H54 (cell line): ENCODE measurements at places on chromosomes 6 and 20.

- no peak for DNase-seq
These were observed 653 bp downstream of the FRMD1 start for GRCh38 chr6:168078175-168078942.

DNA sequence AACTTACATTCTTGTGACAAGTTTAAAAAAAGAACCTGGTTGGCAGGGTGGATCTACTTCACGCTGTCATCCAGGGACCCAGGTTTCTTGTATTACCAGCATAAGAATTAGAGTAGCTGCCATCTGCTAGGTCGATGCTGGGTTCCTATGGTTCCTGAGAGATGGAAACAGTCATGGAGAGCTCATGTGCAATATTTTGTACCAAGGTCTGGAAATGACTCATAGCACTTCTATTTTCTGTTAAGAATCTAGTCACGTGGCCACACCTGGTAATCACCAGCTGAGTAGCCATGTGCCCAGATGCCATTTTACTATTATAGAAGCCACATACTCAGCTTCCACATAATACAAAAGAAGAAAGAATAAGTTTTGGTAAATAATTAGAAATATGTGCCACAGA lies 171.3 kb downstream of the CD83 start:
- DNase-seq: no peak

GRCh38 chr6:156849806-156850205 lies 72.6 kb downstream of the ARID1B start:
- no peak for DNase-seq

DNA sequence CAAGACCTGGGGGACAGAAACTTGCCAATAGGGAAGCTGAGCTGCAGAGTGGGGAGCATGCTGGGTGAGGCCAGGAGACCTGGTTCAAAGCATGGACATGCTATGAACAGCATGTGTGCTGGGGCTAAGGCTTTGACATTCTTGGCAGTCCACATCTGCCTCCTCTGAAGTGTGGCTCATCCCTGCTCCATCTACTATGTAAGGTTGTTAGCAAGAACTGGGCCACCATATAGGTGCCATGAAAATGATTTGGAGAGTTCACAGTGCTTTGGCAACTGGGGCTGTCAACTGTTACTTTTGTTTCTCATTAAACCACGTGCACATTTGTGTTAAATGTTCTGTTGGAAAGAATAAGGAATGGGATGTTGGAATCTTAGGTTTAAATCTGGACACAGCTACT lies 311.1 kb downstream of the CDC5L start:
- no peak for DNase-seq

DNA sequence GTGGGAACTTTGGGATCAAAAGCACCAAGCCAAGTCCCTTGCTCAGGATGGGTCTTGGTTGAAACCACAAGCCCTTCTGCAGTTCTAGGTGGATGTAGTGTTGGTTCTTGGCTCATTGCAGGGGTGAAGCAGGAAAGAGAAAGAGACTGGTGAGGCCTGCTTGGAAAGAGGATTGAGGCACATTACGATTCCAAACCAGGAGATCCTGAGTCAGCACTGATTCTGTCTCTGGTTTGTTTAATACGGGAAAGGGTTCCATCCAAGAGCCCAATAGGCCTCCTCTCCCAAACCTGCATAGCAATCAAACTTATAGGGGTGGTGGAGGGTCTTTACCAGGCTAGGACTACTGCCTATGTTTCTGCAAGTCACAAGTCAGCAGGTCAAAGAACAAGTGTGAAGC lies 24.3 kb downstream of the NSFL1C start:
- DNase-seq: no peak

GRCh38 chr20:9241721-9242427 lies 173.0 kb downstream of the PLCB4 start:
- DNase-seq: no peak

- no peak for DNase-seq
These were observed 369.4 kb downstream of the UTRN start for GRCh38 chr6:144654506-144654905.

DNA sequence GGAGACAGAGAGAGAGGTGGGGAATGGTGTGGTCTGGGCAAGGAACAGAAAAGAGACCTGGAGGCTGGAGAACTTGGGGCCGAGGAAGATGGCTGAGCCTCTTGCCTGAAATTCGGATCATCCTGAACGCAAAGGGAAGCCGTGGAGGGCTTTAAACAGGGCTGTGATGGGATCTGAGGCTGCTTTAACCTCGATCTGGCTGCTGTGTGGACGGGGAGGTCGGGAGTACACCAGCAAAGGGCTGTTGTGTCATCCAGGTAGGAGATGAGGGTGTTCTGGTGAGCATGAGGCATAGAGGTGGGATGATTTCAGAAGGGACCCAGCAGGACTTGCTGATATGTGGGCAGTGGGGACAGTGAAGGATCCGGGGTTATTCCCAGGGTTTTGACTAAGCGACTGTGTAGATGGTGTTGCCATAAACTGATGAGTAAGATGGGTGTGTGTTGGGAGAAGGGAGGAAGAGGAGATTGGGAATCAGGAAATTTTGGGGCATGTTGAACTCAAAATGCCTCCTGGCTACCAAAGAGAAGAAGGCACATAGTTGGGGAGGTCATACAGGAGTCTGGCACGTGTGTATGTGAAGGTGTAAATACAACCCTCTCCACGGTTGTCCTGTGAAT lies 158.5 kb downstream of the NFATC2 start:
- no peak for DNase-seq

DNA sequence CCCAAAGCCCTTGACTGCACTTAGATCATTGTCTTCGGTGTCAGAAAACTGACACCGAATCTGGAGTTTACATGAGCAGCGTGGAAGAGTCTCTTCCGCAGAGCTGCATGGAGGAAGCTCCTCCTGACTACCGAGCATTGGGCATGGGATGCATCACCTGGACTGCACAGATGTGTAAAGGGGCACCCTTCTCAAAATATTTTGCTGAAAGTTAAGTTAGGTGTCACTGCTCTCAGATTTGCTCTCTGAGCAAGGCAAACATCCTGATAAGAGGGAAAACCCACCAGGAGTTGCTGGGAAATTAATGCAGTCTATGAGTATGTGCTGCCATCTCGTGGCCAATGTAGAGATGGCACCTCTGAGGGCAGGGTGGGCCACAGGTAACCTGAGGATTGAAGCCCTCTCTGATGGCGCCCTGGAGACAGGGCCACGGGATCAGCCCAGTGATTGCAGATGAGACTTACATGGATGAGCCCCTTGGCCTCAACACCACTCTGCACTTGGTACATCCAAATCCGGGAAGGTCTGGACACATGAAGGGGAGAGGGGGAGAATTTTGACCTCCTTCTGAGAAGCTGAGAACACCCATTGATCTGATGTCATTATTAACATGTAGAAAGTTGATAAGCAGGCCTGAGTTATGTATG lies 129.9 kb downstream of the LPA start:
- DNase-seq: no peak

DNA sequence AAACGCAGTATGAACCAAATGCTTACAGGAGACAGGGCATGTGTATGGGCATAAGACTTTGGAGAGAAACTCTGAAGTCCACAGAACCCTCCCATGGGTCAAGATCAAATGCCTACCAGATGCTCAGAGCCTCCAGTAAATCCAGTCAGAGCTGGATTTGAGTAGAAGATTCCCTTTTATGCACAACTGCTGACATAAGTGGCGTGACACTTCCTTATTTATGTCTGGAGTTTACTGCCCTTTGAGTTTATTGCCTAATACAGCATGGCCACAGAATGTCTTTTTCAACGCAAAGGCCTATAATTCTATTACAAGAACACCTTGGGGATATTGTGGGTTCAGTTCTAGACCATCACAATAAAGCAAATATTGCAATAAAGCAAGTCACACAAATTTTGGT lies 220.0 kb upstream of the FOXQ1 start:
- no peak for DNase-seq

DNA sequence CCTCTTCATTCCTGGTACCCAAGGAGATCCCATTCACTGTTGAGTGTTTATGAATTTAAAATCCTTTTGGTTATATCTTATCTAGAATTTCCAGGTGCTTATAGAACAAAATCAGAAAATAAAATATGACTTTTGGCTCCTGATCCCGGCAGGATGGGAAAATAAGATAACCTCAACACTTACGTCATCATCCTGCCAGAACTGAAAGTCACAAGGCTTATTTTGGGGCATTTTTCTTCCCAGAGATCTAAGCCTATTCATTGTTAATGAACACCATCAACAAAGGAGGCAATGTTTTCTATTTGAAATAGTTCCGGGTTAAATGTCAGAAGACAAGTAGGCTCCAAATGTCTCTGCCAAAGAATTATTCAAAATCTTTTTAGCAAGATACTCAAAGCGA lies 580.6 kb downstream of the TFAP2A start:
- DNase-seq: no peak

DNA sequence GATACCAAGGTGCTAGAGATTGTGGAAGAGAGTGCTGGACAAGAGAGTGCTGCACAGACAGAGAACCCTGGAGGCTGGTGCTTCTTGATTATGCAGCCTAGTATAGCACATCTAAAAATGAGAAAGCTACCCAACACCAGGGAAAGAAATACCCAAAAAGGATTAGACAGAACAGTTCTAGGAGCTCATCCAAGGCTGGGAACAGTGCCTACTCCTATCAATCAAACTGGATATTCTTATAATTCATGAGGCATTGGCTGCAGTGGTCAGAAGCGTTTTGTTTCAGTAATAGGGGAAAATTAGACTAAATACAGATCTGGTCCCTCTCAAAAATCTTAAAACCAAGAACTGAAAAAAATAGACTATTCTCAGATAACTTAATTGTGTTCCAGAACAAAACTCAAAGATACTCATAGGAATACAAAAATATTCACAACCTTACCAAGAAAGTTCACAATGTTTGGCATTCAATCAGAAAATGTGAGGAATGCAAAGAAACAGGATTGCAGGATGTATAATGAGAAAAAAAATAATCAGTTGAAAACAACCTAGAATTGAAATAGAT lies 222.9 kb downstream of the EPHA7 start:
- DNase-seq: no peak

DNA sequence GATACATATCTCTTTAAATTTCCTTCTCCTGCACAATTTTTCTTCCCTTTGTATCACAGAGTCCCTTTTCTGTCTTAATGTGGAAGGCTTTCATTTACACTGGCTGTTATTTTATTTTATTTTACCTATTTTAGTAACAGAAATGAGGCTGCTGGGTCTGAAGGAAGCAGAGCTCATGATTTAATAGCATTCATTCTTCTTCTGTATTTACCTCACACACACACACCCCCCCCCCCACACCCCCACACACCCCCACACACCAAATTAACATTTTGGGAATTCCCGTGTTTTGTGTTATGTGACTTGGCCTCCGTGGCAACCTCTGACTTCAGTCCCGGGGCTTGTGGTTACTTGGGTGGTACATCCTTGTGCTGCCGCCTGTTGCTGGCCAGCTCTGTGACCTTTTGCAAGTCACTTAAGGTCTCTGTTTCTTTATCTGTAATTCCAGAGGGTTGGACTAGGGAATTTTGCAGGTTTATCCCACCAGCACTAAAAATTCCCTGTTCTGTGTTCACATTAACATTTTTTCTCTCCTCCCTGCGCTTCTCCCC lies 108.8 kb downstream of the TIAM2 start:
- no peak for DNase-seq

DNA sequence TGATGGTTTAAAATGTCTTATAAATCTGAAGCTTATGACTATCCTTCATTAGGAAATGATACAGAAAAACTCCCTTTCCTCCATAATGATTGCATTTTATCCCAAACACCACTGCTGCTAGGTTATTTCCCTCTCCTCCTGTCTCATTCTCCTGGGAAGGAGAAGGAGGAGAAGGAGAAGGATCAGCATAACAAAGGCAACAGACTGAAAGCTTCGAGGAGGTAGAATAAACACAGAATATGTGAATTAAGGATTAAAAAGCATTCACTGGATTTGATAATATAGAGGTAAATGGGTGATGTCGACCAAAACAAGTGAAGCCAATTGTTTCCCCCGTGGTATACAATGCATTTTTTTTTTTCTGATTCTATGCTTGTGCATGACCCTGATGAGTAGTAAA lies 82.0 kb downstream of the WASF1 start:
- no peak for DNase-seq

- peak; percentile 69 for DNase-seq
These were observed 55.4 kb downstream of the GFOD1 start for GRCh38 chr6:13431861-13432465.

DNA sequence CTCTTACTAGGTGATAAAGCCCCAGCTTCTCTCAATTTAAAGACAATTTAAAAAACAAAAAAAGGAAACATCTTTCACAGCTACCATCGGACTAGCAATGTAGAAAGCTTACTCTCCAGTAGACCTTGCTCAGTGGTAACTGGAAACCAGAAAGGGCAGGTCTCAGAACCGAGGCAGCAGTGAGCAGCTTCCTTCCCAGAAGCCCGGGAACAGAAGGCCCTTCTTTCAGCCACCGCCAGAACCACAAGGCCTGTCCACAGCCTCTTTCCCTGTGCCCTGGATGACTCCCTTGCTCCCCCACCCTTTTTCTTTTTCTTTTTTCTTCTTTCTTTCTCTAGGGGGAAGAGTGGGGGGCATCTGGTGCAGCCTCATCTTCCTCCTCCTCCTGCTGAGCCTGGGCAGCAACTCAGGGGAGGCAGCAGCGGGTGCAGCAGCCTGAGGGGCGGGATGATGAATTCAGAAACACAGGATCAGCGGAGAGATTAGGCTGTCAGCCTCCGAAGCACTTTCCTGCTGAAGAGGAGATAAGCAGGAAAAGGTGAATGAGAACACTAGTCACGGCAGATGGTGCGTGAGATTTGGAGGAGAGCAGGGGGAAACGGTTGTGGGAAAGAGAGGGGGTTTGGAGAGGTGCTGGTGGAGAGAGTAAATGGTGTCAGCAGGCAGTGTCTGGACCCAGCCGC lies 158.5 kb downstream of the ID4 start:
- DNase-seq: no peak

DNA sequence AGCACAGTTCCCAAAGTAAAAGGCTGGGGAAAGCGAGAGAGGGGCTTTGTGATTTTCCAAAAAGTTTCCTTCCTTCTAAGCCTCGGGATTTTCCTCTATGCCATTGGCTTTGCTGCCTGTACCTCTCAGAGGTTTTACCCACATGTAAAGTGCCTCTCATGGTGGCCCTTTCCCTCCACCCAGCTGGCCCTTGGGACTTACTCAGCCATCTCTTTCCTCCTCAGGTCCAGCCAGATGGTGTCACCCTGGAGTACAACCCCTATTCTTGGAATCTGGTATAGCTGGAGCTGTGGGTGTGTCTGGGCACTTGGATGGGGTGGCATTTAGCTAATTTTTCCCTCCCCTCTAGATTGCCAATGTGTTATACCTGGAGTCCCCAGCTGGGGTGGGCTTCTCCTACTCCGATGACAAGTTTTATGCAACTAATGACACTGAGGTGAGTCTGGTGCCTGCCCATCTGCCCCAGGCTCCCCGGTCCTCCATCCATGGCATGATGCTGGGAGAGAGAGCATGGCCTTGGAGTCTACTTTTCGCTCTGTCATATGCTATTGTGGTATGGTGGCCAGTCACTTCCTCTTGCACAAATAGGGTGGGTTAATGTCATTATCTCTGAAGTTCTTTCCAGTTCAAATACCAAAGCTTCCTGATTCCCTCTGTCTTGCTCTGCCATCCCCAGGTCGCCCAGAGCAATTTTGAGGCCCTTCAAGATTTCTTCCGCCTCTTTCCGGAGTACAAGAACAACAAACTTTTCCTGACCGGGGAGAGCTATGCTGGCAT lies 1.1 kb downstream of the CTSA start:
- DNase-seq: peak; percentile 71

- peak; percentile 91 for DNase-seq
These were observed 448 bp upstream of the RIN2 start for GRCh38 chr20:19757487-19758132.

- DNase-seq: no peak
These were observed 79.0 kb upstream of the ATXN1 start for GRCh38 chr6:16840291-16840690.
